ENCODE measurements at places on chromosomes 16 and 17. TPM values are rescaled to one million over a fixed set of nuclear protein-coding genes. Genes with fewer than 3 reads are reported as not detected.
A peak's percentile ranks its signal among the peaks of the same experiment; 100 is the strongest.

DNA sequence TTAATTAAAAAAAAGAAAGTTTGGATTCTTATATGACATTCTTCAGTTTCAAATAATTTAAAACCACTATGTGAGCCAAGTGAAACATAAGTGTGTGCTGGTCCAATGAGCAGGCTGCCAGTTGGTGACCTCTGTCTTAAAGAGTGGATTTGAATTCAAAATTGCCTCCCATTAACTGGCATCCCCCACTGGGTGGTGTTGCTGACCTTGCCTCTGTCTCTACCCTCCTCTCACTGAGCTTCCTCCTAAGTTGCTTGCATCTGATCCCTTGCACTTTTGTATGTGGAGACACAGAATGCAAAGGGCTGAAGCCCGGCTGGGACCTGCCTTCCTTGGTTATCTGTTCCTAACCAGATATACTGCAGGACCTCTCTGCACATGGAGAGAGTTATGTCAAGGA is 160.6 kb downstream of the CYLD start:
- no peak overlapping the region for H3K4me3 ChIP-seq
- DNase-seq: no peak
- peaks cover 5% of the 10 kb centered on the region for H3K27me3 ChIP-seq

Gene PLXDC1
- 2.4 TPM for total RNA-seq

Gene FAM83G
- total RNA-seq: 12.1 TPM

Gene DHRS7C
- not detected for total RNA-seq

- no peak overlapping the region for H3K4me3 ChIP-seq
- H3K27ac ChIP-seq: no peak overlapping the region
- DNase-seq: no peak
Observed at GRCh38 chr16:67024384-67025209, 4.4 kb upstream of the CBFB start.

DNA sequence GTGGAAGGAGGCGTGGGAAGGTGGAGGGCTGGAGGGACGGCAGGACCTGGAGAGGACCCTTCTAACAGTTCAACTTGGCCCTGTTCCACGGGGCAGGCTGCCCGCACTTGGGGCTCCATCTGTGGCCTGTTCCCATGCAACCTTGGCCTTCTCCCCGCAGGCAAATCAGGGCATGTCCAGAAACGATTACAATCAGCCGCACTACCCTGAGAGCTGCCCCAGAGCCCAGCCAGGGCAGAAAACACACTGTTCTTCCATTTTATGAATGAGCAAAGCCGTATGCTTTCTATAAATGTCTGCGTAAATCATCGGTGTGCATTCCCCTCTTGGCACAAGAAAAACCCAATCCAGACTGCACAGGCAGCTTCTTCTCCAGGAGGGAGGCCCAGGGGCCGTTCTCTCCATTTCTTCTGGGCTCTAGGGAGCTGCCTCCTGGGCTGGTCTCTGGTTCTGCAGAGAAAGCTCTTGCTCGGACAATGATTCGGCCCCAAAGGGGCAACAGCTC is 228.7 kb downstream of the SOX9 start:
- H3K36me3 ChIP-seq: no peaks in the 10 kb centered on the region
- H3K27me3 ChIP-seq: peaks cover 2% of the 10 kb centered on the region
- no peak for DNase-seq
- no peaks in the 10 kb centered on the region for H3K4me1 ChIP-seq

GRCh38 chr16:49875806-49876715 is 20.1 kb upstream of the ZNF423 start:
- DNase-seq: no peak
- H3K27me3 ChIP-seq: peaks cover 31% of the 10 kb centered on the region
- H3K4me3 ChIP-seq: no peak overlapping the region
- H3K27ac ChIP-seq: no peak overlapping the region
- H3K4me1 ChIP-seq: no peaks in the 10 kb centered on the region

Gene MYOCD
- total RNA-seq: not detected

Gene CD300LB
- total RNA-seq: not detected

DNA sequence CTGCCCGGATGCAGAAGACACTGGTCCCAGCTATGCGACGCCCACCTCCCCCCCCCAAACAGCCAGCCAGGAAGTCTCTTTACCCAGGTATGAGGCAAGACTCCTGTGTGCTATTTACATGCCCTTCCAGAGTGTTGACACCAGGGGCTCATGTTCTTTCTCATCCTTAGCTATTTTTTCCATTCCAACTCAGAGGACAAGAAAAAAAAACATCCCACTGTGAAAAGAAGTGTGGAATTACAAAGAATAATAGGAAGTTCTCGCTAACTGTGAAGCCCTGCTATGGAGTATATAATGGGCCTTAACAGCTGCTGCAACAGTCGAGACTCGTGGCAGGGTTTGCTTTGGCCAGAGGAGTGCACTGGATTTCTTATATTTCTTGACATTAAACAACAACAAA is 584.9 kb downstream of the CDH13 start:
- H3K4me3 ChIP-seq: no peak overlapping the region
- no peaks in the 10 kb centered on the region for H3K4me1 ChIP-seq
- peaks cover 3% of the 10 kb centered on the region for H3K27me3 ChIP-seq
- H3K27ac ChIP-seq: no peak overlapping the region
- DNase-seq: no peak

- peak; percentile 83 for DNase-seq
- peaks cover 11% of the 10 kb centered on the region for H3K27me3 ChIP-seq
- H3K4me3 ChIP-seq: peak overlapping the region; percentile 77
- H3K4me1 ChIP-seq: peaks cover 13% of the 10 kb centered on the region
Observed at GRCh38 chr17:43905985-43906852, 1.1 kb downstream of the MPP2 start.

Gene CYGB
- total RNA-seq: not detected

Gene ERI2
- 17.7 TPM for total RNA-seq

Gene ADAP2
- total RNA-seq: 1.5 TPM

DNA sequence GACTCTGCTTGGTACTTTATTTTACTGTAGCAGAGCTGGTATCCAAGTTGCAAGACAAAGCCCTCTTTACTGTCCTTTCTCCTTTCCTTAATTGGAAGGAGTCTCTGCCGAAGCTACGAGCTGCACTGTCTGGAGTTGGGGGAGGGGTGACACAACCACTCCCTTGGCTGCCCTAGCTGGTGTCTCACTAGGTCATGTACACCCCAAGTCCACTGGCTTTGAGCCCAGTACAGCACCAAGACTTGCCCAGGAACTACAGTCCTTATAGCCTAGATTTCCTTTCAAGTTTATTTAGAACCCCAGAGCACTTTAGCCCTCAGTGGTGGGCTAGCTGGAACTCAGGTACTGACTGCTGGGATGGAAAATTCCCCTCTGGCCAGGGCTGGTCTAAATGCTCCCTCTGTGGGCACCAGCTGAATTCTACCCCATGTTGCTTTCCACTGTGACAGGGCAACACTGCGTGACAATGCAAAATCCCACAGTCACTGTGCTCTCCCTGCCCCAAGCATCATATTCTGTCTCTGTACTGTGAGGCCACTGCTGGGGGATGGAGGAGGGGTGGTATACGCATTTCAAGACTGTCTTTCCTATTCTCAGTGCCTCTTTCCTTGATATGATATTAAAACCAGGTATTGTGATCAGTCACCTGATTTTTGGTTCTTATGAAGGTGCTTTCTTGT is 18.4 kb downstream of the EFCAB5 start:
- no peaks in the 10 kb centered on the region for H3K36me3 ChIP-seq
- H3K4me1 ChIP-seq: no peaks in the 10 kb centered on the region
- H3K4me3 ChIP-seq: no peak overlapping the region
- no peak for DNase-seq

GRCh38 chr16:85309656-85310587 is 197.7 kb upstream of the CIBAR2 start:
- no peaks in the 10 kb centered on the region for H3K27me3 ChIP-seq
- DNase-seq: peak; percentile 44
- H3K4me3 ChIP-seq: peak overlapping the region; percentile 31
